Suprapubic skin (tissue), 4 donors: ENCODE measurements at places on chromosomes 13 and 19. TPM values are rescaled to one million over a fixed set of nuclear protein-coding genes. Genes with fewer than 3 reads are reported as not detected.
A peak's percentile ranks its signal among the peaks of the same experiment; 100 is the strongest.

GRCh38 chr13:70173598-70173959, 65.3 kb upstream of the KLHL1 start:
- no peaks in the 10 kb centered on the region for H3K4me1 ChIP-seq
- DNase-seq: no peak
- H3K4me3 ChIP-seq: no peak overlapping the region
- H3K27ac ChIP-seq: no peak overlapping the region
- no peaks in the 10 kb centered on the region for H3K36me3 ChIP-seq

DNA sequence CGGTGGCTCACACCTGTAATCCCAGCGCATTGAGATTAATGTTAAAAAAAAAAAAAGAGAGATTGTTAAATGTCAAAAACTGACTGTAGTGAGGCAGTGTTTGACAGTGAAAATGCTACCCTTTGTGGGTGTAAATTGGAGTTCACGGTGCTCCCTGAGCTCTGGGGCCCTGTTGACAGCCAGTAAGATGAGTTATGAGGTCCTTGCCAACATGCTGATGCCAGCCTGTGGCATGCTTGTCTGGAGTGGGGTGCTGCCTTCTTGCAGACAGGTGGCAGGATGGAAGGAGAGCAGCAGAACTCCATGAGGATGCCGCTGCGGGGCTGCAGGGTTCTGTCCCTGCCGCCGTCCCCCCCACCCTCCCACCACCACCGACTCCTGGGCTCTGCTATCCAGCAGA, 25.9 kb downstream of the PRAM1 start:
- no peaks in the 10 kb centered on the region for H3K27me3 ChIP-seq
- H3K4me1 ChIP-seq: peaks cover 23% of the 10 kb centered on the region
- no peak overlapping the region for H3K4me3 ChIP-seq
- no peak for DNase-seq
- no peak overlapping the region for H3K27ac ChIP-seq

DNA sequence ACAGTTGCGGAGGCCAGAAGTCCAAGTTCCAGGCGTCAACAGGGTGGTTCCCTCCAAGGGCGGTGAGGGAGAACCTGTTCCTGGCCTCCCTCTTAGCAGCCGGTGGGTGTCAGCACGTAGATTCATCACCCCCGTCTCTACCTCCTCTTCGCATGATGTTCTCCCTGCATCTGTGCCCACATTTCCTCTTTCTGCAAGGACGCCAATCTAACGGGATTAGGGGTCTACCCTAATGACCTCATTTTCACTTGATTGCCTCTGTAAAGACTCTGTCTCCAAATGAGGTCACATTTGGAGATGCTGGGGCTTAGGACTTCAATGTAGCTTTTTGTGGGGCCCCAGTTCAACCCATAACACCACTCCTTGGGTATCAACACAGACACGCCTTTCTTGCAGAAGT, 38.5 kb downstream of the DPF1 start:
- no peak overlapping the region for H3K27ac ChIP-seq
- H3K36me3 ChIP-seq: peaks cover 17% of the 10 kb centered on the region
- no peak overlapping the region for H3K4me3 ChIP-seq
- DNase-seq: no peak
- H3K27me3 ChIP-seq: no peaks in the 10 kb centered on the region

- H3K27ac ChIP-seq: peak overlapping the region; percentile 95
- peak overlapping the region; percentile 66 for H3K4me3 ChIP-seq
- H3K36me3 ChIP-seq: peaks cover 46% of the 10 kb centered on the region
- peaks cover 13% of the 10 kb centered on the region for H3K4me1 ChIP-seq
- no peak for DNase-seq
- H3K27me3 ChIP-seq: no peaks in the 10 kb centered on the region
Observed at GRCh38 chr19:34678085-34678412, 571 bp downstream of the ZNF302 start.

Gene LILRB4
- total RNA-seq: 0.86 TPM

DNA sequence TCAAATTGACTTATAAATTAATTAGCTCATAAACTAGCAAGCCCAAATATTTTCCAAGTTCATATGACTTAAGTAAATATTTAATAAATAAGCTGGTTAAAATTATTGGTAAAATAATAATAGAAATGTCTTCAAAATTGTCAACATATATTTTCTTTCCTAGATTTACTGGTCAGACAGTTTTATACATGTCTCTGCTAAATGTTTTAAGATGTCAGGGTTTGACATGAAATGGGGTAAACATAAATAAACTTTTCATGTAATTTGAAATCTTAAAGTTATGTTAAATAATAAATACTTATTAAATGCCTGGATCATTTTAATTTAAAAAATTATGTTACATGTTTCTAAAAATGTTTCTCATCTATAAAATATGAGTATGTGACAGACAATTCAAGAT, 18.3 kb upstream of the CYSLTR2 start:
- no peaks in the 10 kb centered on the region for H3K27me3 ChIP-seq
- H3K27ac ChIP-seq: no peak overlapping the region
- no peaks in the 10 kb centered on the region for H3K36me3 ChIP-seq
- H3K4me1 ChIP-seq: no peaks in the 10 kb centered on the region
- no peak overlapping the region for H3K4me3 ChIP-seq

Gene LRRC4B
- total RNA-seq: 1.0 TPM

GRCh38 chr13:29564818-29565217, 30.7 kb downstream of the SLC7A1 start:
- no peak overlapping the region for H3K27ac ChIP-seq
- peaks cover 68% of the 10 kb centered on the region for H3K4me1 ChIP-seq
- DNase-seq: no peak
- no peaks in the 10 kb centered on the region for H3K27me3 ChIP-seq
- no peaks in the 10 kb centered on the region for H3K36me3 ChIP-seq
- H3K4me3 ChIP-seq: no peak overlapping the region

DNA sequence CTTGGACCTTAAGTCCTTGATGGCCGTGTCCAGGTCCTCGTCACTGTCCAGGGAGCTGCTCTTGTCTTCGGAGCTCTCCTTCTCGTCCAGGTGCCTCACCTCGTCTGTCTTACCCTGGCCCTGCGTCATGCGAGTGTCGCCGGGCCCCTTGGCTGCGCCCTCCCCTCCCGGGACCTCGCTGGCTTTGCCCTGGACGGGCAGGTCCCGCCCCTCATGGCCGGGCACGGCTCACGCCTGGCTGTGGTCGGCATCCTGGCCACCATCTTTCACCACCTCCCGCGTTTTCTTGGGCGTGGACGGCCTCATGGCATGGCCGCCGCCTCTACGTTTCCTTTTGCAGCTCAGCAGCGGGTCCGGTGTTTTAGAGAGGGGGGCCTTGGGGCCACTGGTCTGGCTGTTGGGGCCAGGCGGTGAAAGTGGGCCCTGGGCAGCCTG, 14.8 kb downstream of the RB1 start:
- no peaks in the 10 kb centered on the region for H3K27me3 ChIP-seq
- H3K27ac ChIP-seq: no peak overlapping the region
- peak overlapping the region; percentile 41 for H3K4me3 ChIP-seq
- peaks cover 3% of the 10 kb centered on the region for H3K36me3 ChIP-seq
- no peak for DNase-seq

Gene METTL21C
- total RNA-seq: not detected

- H3K27ac ChIP-seq: no peak overlapping the region
- peak overlapping the region; percentile 54 for H3K4me3 ChIP-seq
- no peak for DNase-seq
Observed at GRCh38 chr19:13872695-13873389, 4.1 kb upstream of the NANOS3 start.

DNA sequence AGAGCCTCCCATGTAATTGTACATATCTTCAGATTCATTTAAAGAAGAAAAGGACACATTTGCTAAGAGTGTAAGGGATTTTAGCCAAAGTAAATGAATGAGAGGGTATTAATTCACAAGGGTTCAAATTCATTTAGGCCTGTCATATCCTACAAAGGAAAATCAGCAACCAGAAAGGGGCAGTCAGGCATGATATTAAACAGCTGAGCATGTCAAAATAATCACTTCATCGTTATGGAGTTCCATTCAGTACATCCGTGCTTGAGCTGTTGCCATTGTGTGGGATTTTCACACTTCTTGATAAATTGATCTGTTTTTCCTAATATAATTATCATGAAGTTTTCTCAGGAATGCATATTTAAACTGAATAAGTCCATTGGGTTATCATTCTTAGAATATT, 567.1 kb downstream of the GPC5 start:
- H3K27me3 ChIP-seq: no peaks in the 10 kb centered on the region
- no peaks in the 10 kb centered on the region for H3K4me1 ChIP-seq
- no peak for DNase-seq
- H3K27ac ChIP-seq: no peak overlapping the region

Gene ZNF208
- 0.55 TPM for total RNA-seq

GRCh38 chr19:41924151-41925145, 3.8 kb downstream of the ERFL start:
- no peak overlapping the region for H3K27ac ChIP-seq
- no peak overlapping the region for H3K4me3 ChIP-seq
- H3K27me3 ChIP-seq: peaks cover 94% of the 10 kb centered on the region

- peaks cover 29% of the 10 kb centered on the region for H3K27me3 ChIP-seq
- no peak for DNase-seq
- H3K27ac ChIP-seq: no peak overlapping the region
- H3K4me1 ChIP-seq: no peaks in the 10 kb centered on the region
Observed at GRCh38 chr19:5369962-5370367, 29.4 kb upstream of the PTPRS start.

DNA sequence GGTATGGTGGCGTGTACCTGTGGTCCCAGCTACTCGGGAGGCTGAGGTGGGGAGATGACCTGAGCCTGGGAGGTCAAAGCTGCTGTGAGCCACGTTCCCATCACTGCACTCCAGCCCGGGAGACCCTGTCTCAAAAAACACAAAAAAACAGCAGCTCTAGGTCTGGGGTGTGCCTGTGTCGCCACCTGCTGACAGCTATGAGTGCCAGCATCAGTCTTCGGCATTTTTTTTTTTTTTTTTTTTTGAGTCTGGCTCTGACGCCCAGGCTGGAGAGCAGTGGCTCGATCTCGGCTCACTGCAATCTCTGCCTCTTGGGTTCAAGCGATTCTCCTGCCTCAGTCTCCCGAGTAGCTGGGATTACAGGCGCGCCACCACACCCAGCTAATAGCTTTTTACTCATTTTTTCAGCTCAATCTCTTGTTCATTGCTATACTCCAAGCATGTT, 10.1 kb downstream of the AP2S1 start:
- DNase-seq: no peak
- peaks cover 29% of the 10 kb centered on the region for H3K4me1 ChIP-seq
- no peak overlapping the region for H3K4me3 ChIP-seq
- no peaks in the 10 kb centered on the region for H3K27me3 ChIP-seq
- peaks cover 68% of the 10 kb centered on the region for H3K36me3 ChIP-seq

DNA sequence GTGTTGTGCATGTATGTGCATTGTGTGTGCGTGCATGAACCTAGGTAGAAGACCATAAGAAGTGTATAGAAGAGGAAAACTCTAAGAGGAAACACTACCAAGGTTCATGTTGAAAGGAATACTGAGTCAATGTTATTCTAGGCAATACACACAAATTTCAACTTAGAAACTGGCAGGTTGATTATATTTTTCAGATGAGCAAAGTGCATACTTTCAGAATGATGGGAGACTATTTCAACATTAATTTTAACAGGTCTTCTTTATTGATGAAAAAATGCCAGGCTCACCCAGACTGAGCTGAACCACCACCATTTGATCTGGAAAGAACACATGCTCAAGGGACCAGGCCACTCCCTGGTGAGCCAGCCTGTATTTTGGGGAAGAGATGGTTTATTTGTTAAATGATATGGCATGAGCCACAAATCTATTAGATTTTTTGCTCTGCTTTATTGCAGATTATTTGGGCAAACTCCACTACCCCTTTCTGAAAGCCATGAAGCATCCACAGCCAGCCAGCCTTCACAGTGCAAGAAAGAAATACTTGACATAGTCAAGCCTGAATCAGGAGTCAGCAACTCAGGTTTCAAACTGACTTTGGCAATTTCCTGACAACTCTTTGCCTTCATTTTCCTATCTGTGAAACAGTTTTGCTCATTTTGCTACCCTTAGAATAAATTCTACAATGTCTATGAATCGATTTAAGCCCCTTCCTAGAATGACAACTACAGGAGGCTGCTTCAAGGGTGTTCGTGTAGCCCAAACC, 368.9 kb downstream of the COG6 start:
- no peaks in the 10 kb centered on the region for H3K27me3 ChIP-seq
- no peaks in the 10 kb centered on the region for H3K36me3 ChIP-seq
- no peak for DNase-seq
- H3K27ac ChIP-seq: no peak overlapping the region
- no peaks in the 10 kb centered on the region for H3K4me1 ChIP-seq

Gene FBN3
- total RNA-seq: not detected

GRCh38 chr19:6459262-6460098, at the start of gene SLC25A23:
Gene SLC25A23, minus strand, starts transcription at chr19:6459792. Its CDS starts 164 bp downstream, at chr19:6459628.
- H3K27ac ChIP-seq: peak within 1 kb of the TSS; percentile 51
- H3K27me3 ChIP-seq: peaks cover 9% of the 10 kb centered on the region
- peaks cover 15% of the 10 kb centered on the region for H3K36me3 ChIP-seq
- no peak for DNase-seq

GRCh38 chr13:92649140-92649813, 577.3 kb upstream of the GPC6 start:
- H3K4me3 ChIP-seq: no peak overlapping the region
- DNase-seq: no peak
- no peak overlapping the region for H3K27ac ChIP-seq
- H3K4me1 ChIP-seq: no peaks in the 10 kb centered on the region
- H3K27me3 ChIP-seq: no peaks in the 10 kb centered on the region

DNA sequence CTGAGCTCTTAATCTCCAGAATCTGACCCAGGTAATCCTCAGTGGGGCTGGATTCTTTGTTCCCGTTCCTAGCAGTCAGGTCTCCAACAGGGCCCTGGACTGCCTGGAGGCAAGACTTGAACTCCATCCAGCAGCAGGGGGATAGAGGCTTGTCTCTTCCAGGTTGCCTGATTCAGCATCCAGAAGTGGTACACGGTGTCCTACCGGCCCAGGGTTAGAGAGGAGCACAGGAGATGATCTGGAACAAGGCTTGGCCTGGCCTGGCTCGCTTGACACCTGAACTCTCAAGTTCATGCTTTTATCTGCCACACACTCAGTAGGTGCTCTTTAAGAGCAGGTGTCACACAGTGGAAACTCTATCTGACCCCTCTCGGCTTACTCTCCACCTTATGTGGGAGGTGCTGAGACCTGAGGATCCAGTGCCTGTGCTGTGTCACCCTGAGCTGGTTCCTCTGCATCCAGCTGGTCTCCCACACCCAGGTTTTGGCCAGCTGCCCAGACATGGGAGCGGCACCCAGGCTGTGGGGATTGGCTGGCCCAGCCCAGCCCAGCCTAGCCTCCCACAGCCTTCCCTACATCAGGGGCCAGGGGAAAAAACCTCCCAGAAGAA, at the start of gene CYP4F3:
TSS of gene CYP4F3 (plus strand) at position 604 of the 610 bp plus-strand sequence. CDS start 519 bp downstream, outside the sequence.
- DNase-seq: no peak
- no peak within 1 kb of the TSS for H3K4me3 ChIP-seq
- H3K36me3 ChIP-seq: no peaks in the 10 kb centered on the region
- peaks cover 24% of the 10 kb centered on the region for H3K4me1 ChIP-seq
- H3K27me3 ChIP-seq: no peaks in the 10 kb centered on the region
- peak within 1 kb of the TSS; percentile 48 for H3K27ac ChIP-seq
